Mammary epithelial cell (primary cell): ENCODE measurements at places on chromosomes 5 and 9. TPM values are rescaled to one million over a fixed set of nuclear protein-coding genes. Genes with fewer than 3 reads are reported as not detected.

Gene PROB1
- 0.67 TPM for total RNA-seq

GRCh38 chr9:78491402-78491801 is 194.5 kb downstream of the PSAT1 start:
- no peak for DNase-seq

- peak; percentile 87 for DNase-seq
Observed at GRCh38 chr9:90927496-90927895, 125.9 kb downstream of the SYK start.

DNA sequence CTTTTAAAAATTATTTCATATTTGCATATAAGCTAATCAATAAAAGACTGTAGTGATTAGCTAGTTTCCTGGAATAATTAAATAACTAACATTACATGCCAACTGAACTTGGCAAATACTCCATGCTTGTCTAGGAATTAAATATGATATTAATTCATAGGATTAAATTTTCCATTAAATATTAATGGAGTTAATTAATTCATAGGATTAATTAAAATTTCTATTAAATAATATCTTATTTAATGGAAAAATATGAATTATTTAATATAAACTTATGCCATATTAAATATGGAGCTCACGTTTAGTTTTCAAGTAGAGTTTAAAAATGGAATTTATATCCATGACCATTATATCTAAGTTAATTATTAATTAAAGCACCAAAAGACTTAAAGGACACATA is 517.8 kb upstream of the DAB2 start:
- DNase-seq: no peak

Gene DAPK1
- total RNA-seq: 33.3 TPM

Gene RAB3C
- total RNA-seq: not detected in 2 replicates

Gene ACO1
- 44.2 TPM for total RNA-seq

GRCh38 chr5:145752534-145752933 is 82.6 kb downstream of the PRELID2 start:
- no peak for DNase-seq

Gene TAF11L5
- not detected for total RNA-seq

- no peak for DNase-seq
Observed at GRCh38 chr5:10639846-10640368, 76.0 kb downstream of the ANKRD33B start.

DNA sequence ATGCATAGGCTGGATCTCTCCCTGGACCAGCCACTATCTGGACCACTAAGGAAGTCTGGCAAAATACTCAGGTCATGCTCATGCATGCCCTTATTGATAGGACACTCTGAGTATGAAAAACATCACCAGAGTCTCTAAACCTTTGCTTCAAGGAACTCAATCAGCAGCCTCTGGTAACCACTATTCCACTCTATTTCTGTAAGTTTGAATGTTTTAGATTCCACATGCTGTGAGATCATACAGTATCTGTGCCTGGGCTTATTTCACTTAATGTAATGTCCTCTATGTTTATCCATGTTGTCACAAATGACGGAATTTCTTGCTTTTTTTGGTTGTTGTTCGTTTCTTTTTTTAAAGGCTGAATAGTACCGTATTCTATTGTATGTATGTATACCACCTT is 68.3 kb downstream of the TARS1 start:
- no peak for DNase-seq

Gene SLC25A51
- 30.0 and 31.3 TPM in 2 replicates for total RNA-seq

Gene NCS1
- 71.7 and 85.4 TPM in 2 replicates for total RNA-seq

- no peak for DNase-seq
Observed at GRCh38 chr5:34002629-34003328, 5.1 kb downstream of the AMACR start.
